Activated CD4-positive, alpha-beta T cell treated with anti-CD3 and anti-CD28 coated beads, Interleukin-2, amount 10 ng/mL, durations not matched to agents 7 days and 5 days (primary cell): ENCODE measurements at places on chromosomes 12 and 14.

DNA sequence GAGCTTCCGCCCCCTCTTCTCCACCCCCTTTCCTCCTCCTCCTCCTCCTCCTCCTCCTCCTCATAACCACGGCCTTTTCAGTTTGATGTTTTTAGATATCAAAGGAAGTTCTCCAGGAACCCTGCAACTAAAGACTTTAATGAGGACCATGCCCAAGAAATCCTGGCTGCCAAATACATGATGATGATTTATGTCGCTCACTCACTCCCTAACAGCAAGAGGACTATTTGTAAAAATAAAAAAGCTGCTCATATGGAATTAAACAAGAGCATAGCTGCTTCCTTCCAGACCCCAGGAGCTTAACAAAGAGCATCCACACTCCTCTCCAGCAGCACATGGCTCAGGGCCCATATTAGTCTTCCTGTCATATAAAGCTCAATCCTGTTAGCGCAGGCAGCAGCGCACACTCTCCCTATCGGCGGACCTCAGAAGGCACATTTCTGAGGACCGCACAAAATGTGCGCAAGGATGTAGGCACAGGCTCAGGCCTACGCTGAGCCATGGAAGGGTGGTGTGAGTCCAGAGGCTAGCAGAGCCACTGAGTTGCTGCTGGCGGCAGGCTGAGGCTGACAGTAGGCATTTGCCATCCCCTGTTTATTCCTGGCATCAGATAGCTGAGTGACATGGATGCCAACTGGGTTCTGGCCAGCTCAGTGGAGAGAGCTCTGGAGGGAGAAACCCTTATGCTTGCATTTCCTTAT, 232.8 kb downstream of the MSRB3 start:
- H3K4me3 ChIP-seq, result no peak overlapping the region
- H3K27ac ChIP-seq, result no peak overlapping the region
- no peaks in the 10 kb centered on the region for H3K27me3 ChIP-seq
- H3K4me1 ChIP-seq, result no peaks in the 10 kb centered on the region

DNA sequence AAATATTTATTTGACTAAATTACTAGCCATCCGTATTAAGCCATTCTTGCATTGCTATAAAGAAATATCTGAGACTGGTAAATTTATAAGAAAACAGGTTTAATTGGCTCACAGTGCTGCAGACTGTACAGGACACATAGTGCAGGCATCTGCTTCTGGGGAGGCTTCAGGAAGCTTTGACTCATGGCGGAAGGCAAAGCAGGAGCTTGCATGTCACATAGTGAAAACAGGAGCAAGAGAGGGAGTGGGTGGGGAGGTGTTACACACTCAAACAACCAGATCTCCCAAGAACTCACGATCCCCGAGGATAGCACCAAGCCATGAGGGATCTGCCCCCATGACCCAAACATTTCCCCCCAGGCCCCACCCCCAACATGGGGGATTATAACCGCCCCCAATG, 26.7 kb upstream of the RAB21 start:
- peaks cover 4% of the 10 kb centered on the region for H3K27me3 ChIP-seq
- DNase-seq, result no peak
- H3K4me3 ChIP-seq, result no peak overlapping the region
- no peaks in the 10 kb centered on the region for H3K36me3 ChIP-seq
- no peaks in the 10 kb centered on the region for H3K4me1 ChIP-seq
- H3K27ac ChIP-seq, result no peak overlapping the region

DNA sequence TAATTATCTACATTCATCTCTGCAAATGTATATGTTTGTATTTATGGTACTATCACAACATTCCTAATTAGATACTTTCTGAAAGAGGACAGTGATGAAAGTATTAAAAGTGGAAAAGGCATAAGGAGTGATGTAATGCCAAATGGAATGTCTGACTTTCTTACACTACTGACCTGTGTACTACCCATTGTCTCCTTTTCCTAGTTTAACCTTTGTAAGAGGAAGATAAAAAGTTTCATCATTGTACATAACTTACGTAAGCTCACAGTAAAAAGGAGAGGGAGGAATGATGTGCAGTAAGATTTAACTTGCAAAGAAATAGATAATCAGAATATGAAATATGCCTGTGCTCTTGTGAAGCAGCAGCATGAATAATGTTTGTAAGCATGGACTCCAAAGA, 55.9 kb downstream of the SOX5 start:
- no peak overlapping the region for H3K27ac ChIP-seq
- H3K4me3 ChIP-seq, result no peak overlapping the region
- no peaks in the 10 kb centered on the region for H3K27me3 ChIP-seq
- no peaks in the 10 kb centered on the region for H3K4me1 ChIP-seq
- DNase-seq, result no peak

- H3K4me3 ChIP-seq, result no peak overlapping the region
- no peak overlapping the region for H3K27ac ChIP-seq
- peaks cover 6% of the 10 kb centered on the region for H3K36me3 ChIP-seq
- peaks cover 3% of the 10 kb centered on the region for H3K27me3 ChIP-seq
Measured at GRCh38 chr12:56839915-56840325, 76.8 kb downstream of the HSD17B6 start.

- H3K4me3 ChIP-seq, result no peak overlapping the region
- DNase-seq, result no peak
- no peaks in the 10 kb centered on the region for H3K36me3 ChIP-seq
- H3K27ac ChIP-seq, result no peak overlapping the region
Measured at GRCh38 chr14:85315733-85316290, 214.1 kb upstream of the FLRT2 start.

- no peaks in the 10 kb centered on the region for H3K36me3 ChIP-seq
- H3K27me3 ChIP-seq, result no peaks in the 10 kb centered on the region
- H3K4me3 ChIP-seq, result no peak overlapping the region
Measured at GRCh38 chr12:119016715-119017114, 35.4 kb downstream of the SRRM4 start.

DNA sequence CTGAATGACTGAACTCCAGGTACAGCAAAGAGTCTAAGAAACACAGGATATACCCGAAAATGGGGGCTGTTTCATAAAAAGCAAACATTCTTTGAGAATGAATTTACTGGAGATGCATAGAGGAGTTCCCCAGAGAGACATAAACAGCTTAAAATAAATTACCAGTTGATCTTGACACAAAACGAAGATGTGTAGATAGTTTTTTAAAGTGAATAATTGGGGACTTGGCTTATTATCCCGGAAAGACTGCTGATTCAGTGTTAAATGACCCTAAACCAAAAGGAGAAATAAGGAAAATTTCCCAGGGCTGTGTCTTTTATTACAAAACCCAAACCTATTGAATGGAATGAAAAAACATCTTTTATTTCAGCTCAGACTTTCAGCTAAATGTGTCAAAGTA, 1052.8 kb upstream of the TMEM132C start:
- DNase-seq, result no peak
- no peaks in the 10 kb centered on the region for H3K36me3 ChIP-seq
- H3K4me1 ChIP-seq, result no peaks in the 10 kb centered on the region
- no peak overlapping the region for H3K4me3 ChIP-seq

DNA sequence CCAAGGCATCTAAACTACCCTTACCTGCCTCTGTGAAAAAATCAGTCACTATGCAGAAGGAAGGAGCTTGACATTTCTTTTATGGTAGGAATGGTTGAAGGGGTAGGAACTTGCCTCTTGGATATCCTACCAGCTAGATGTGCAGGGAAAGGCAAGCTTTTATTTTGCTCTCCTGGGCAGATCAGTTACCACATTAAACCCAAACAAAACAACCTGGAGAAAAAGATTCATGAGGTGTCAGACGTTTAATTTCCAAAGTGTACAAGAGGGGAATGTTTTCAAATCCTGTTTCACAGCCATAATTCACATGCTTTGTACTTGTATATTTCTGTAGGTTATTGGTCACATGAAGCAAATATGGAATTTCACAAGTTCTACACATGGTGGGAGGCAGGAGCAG, 67.0 kb upstream of the IFNG-AS1 start:
- DNase-seq, result no peak
- no peak overlapping the region for H3K4me3 ChIP-seq
- no peaks in the 10 kb centered on the region for H3K36me3 ChIP-seq
- no peaks in the 10 kb centered on the region for H3K27me3 ChIP-seq
- H3K4me1 ChIP-seq, result peaks cover 9% of the 10 kb centered on the region

- no peak for DNase-seq
- peaks cover 8% of the 10 kb centered on the region for H3K27me3 ChIP-seq
- no peaks in the 10 kb centered on the region for H3K36me3 ChIP-seq
- no peak overlapping the region for H3K27ac ChIP-seq
- no peak overlapping the region for H3K4me3 ChIP-seq
- H3K4me1 ChIP-seq, result peaks cover 17% of the 10 kb centered on the region
Measured at GRCh38 chr12:124869059-124869665, 5.5 kb upstream of the SCARB1 start.

- peaks cover 6% of the 10 kb centered on the region for H3K36me3 ChIP-seq
- no peak overlapping the region for H3K4me3 ChIP-seq
- H3K27me3 ChIP-seq, result no peaks in the 10 kb centered on the region
- H3K27ac ChIP-seq, result peak overlapping the region; percentile 43
Measured at GRCh38 chr14:96888593-96888992, 91.4 kb downstream of the VRK1 start.

DNA sequence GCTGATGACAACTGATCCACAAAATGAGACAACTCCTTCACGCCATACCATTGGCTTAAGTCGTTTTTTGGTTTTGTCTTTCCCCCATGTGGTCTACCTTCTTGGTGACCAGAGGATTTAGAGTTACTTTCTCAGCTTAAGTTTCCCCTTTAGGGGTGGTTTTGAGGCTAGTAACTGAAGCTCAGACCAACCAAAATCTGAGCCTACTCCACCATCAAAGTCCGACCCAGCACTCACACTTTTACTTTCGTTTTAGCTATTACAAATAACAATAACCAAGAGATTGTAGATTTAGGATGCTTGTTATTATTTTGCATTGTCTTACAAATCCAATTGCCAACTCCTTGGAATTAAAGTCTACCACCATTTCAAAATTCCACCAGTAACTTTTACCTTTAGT, 130.6 kb upstream of the MDM1 start:
- peak overlapping the region; percentile 91 for H3K27ac ChIP-seq
- no peaks in the 10 kb centered on the region for H3K27me3 ChIP-seq
- peak; percentile 42 for DNase-seq
- peaks cover 18% of the 10 kb centered on the region for H3K4me1 ChIP-seq
- H3K36me3 ChIP-seq, result peaks cover 3% of the 10 kb centered on the region

- H3K4me3 ChIP-seq, result no peak overlapping the region
- H3K27me3 ChIP-seq, result no peaks in the 10 kb centered on the region
- no peak overlapping the region for H3K27ac ChIP-seq
- DNase-seq, result no peak
- peaks cover 37% of the 10 kb centered on the region for H3K36me3 ChIP-seq
- H3K4me1 ChIP-seq, result peaks cover 37% of the 10 kb centered on the region
Measured at GRCh38 chr12:75507086-75507485, 4.3 kb downstream of the KRR1 start.

- H3K4me1 ChIP-seq, result no peaks in the 10 kb centered on the region
- peaks cover 7% of the 10 kb centered on the region for H3K27me3 ChIP-seq
- no peak overlapping the region for H3K27ac ChIP-seq
Measured at GRCh38 chr12:2575245-2575644, 219.5 kb upstream of the FKBP4 start.

- H3K27ac ChIP-seq, result no peak overlapping the region
- DNase-seq, result no peak
- H3K27me3 ChIP-seq, result no peaks in the 10 kb centered on the region
Measured at GRCh38 chr12:50351120-50352043, 45.0 kb downstream of the FAM186A start.

DNA sequence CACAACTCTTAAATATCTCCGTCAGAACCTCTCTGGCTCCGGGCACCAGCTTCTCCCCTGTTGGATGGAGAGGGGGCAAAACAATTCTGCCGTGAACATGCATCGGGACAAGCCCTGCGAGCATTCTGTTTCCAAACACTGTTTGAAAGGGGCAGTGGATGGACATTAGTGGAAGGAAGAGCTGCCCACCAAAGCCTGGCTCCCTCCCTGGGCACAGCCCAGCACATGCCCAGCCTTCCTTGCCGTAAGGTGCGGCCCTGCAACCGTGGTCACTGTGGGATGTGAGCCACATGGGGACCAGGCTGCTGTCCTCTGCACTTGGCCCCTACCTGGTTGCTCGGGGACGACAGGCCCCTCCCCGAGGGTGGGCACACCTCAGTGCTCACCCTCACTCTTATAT, 54.0 kb downstream of the TRAFD1 start:
- no peak overlapping the region for H3K4me3 ChIP-seq
- H3K27me3 ChIP-seq, result no peaks in the 10 kb centered on the region
- H3K4me1 ChIP-seq, result peaks cover 5% of the 10 kb centered on the region
- H3K27ac ChIP-seq, result no peak overlapping the region
- peaks cover 22% of the 10 kb centered on the region for H3K36me3 ChIP-seq
- no peak for DNase-seq

DNA sequence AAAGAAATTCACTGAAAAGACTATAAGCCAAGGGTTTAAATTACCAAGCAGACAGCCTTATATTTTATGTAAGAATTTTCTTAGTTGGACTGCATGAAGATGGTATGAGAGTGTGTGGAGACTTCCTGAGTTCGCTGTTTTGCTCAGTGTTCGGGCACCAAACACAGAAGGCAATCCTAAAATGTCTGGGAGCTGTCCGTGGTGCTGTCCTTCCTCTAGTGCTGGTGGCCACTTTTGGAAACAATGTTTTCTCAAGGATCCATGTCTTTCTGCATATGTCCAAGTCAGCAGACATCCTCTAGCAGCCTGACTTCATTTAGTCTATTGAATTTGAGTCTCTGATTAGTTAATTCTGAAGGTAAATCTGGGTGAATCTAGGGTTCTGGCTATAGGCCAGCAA, 135.8 kb downstream of the SLC8A3 start:
- H3K27ac ChIP-seq, result no peak overlapping the region
- H3K36me3 ChIP-seq, result no peaks in the 10 kb centered on the region
- H3K4me1 ChIP-seq, result peaks cover 9% of the 10 kb centered on the region

DNA sequence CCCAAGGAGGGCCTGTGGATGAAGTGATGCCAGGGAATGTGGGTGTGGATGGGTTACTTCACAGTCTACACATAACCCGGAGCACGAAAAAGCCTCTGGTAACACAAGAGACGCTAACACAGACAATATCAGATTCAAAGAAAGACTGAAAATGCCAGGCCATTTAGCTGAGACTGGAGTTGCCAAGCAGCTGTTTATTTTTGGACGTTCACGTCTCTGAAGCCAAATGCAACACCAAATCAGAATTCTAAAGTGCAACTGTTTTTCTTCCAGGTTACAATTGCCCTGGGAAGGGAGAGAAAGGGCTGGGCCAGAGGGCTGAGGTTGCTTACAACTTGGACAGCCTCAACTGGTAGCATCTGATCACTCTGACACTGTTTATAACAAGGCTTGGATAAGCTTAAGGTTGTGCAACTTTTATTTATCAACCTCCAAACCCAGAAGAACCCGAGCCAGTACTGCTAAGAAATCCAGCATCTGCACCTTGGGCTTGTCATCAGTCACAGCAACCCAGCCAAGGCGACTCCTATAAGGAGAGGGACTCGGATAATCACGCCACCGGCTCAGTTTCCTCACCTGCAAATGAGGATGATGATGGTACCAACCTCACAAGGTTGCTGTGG, 24.8 kb downstream of the NUAK1 start:
- DNase-seq, result no peak
- H3K4me3 ChIP-seq, result no peak overlapping the region
- H3K27ac ChIP-seq, result no peak overlapping the region
- H3K27me3 ChIP-seq, result peaks cover 25% of the 10 kb centered on the region
